ENCODE measurements at places on chromosomes 2 and 18.
A peak's percentile ranks its signal among the peaks of the same experiment; 100 is the strongest.

- DNase-seq: no peak
Observed at GRCh38 chr2:145190031-145190703, 670.2 kb upstream of the ZEB2 start.

GRCh38 chr2:106953236-106953635, 67.3 kb upstream of the ST6GAL2 start:
- DNase-seq: no peak

GRCh38 chr2:232502911-232503808, 15.5 kb upstream of the ECEL1 start:
- DNase-seq: peak; percentile 26

DNA sequence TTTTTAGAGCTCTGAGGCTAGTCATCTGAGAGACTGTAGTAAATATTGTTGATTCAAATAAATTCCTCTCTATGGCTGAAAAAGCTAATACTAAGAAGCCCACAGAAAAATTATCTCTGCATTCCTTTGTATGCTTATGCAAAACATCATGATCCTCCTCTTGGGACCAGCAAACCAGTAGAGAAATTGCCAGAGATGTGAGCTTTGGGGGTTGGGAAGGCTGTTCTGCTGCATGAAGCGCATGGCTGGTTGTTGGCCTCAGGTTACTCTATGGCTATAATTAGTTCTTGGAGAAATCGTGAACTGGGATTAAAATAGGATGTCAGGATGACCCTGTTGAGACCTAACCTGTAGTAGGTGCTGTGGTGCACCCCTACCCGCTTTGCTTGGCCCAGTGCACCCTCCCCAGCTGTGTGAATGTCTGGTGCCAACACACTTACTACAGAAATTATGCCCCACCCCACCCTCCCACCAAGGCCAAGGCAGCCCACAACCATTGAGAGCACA, 35.5 kb upstream of the C1D start:
- DNase-seq: no peak

- DNase-seq: no peak
Observed at GRCh38 chr2:216399621-216400020, 12.7 kb upstream of the SMARCAL1 start.

- DNase-seq: no peak
Observed at GRCh38 chr2:181231151-181231550, 226.0 kb upstream of the ITGA4 start.

DNA sequence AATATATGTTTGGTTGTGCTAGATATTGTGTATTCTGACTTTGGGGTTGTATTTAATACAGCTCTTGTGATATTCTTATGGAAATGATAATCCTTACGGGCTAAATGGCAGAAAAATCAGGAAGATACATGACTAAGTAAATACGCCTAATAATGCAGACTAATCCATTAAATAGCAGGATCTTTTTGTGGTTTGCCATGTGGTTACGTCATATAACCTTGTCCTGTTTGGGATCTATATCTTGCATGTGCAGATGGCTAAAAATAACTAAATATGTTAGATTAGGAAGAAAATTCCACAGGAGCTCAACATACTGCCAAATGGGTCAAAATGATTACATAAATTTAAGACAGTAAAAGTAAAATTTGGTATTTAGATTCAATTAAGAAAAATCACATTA, 83.0 kb downstream of the NEB start:
- no peak for DNase-seq

- DNase-seq: no peak
Observed at GRCh38 chr2:134634054-134634753, 84.6 kb downstream of the TMEM163 start.

DNA sequence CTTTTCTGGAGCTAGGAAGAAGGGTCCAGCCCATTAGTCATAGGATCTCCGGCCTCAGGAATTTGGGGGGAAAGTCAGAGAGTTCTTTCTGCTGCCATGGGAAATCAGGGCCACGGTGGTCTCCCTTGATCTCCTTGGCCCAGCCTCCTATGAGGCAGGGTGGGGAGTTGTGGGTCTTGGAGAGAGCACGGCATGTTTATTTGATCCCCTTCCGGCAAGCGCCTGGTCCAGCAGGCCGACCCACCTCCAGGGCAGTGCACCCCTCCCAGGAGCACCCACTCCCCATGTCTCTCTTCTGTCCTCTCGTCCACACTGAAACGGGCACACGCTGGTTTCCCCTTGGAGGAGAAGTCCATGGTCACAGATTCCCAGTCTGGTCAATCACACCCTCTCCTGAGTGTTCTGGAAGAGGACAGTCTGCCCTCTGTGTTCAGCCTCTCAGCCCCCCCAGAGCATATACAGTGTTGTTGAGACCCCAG, 464.6 kb upstream of the HS6ST1 start:
- no peak for DNase-seq

Measured in stimulated activated CD4-positive, alpha-beta T cell treated with anti-CD3 and anti-CD28 coated beads, TNF-alpha, amount 100 ng/mL, for 1 hour (primary cell).